ENCODE measurements at places on chromosomes 6 and 20.

GRCh38 chr6:78911218-78911940 lies 44.0 kb downstream of the IRAK1BP1 start:
- no peak for DNase-seq

- peak; percentile 8 for DNase-seq
These were observed 97.2 kb downstream of the SPTLC3 start for GRCh38 chr20:13105864-13106457.

GRCh38 chr6:145836170-145836569 lies 21.6 kb upstream of the FBXO30 start:
- no peak for DNase-seq

DNA sequence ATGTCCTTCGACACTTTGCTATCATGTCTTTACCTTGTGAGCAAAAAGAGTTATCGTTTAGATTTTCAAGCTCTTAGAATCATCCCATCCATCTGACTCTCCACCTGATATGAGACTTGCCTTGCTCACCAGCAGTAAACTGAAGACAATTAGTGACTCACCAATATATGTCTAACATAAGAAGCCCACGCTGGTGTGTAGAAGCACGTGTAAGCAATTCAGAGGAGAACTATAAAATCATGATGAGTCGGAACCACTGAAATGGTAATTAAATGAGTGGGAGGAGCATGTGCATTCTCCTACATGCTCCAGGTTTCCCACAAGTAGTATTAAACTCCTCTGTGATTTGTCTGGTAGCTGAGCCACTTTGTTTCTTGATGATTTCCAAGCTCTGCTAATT lies 181.6 kb upstream of the RNF217 start:
- DNase-seq, result peak; percentile 4

DNA sequence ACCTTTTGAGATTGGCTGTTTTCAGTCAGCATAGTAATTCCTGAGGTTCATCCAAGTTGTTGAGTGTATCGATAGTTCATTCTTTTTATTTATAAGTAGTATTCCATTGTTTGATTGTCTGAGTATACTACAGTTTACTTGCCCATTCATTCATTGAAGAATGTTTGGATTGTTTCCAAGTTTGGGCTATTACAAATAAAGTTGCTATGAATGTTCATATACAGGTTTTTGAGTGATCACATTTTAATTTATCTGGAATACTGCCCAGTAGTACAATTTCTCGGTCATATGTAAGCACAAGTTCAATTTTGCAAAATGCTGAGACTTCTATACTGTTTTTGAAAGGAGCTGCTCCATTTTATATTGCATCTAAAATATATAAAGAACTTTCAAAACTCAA lies 14.2 kb upstream of the EPHA7 start:
- no peak for DNase-seq

- DNase-seq, result no peak
These were observed 1.5 kb upstream of the GFOD1 start for GRCh38 chr6:13488896-13489237.

DNA sequence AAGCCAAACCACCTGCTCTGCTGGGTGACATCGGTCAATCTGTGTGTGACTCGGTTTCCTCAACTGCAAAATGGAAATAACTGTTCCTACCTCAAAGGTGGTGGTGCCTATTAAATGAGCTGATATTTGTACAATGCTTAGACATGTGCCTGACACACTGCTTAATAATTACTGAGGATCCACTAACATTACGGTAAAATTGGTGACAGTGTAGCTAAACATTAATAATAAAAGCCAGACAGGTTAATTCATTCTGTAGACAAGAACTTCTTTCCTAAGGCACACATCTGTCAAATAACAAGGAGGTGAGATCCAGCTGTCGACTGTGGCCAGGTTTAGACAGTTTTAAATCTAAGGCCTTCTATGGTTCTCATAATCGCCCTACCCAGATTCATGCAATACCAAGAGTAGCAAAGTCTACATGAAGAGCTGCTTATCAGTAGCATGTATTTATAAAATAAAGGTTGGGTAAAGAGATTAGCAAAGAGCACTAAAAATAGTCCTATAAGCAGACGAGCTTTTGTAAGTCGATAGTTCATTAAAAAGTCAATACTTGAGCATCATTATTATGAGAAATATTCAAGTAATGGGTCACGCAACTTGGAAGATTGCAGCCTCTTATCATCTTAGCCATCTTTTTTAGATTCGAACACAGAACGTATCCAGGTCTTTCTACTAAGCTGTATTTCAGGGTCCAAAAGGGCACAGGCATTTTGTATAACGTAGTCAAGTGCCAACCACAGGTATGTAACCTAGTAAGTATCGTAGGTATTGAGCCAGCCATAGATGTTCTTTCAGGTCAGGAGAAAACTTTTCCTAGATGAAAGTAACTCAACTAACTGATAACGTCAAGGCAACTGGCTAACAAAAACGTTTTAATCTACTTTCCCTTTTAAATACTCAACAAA lies 3.2 kb downstream of the CNKSR3 start:
- DNase-seq, result no peak

GRCh38 chr6:87907521-87907920 lies 140.1 kb upstream of the SPACA1 start:
- DNase-seq, result peak; percentile 84

DNA sequence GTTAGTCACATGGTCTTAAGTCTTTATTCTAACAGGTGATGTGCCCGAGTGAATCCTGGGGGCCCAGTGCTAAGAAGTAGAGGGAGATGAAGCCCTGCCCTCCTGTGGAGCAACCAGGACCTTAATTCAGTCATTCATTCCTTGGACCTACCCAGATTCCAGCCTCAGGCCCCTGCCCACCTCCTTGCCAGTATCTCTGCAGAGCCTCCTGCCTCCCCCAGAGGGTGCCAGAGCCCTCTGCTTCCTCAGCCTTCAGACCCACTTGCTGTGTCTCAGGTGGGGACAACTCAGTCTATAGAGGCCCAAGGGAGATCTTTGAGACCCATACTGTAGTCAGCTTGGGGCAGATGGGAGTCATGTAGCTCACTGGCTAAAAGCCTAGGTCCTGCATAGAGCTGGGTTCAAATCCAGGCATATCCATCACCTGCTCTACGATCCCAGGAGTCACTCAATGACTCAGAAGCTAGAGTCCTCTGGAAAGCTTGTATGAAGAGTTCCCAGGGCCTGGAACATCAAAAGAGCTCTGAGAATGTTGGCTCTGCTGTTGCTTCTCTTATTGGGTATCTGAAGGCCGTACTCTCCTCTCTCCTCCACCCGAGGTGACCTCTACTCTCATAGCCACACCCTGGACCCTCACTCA lies 3.9 kb upstream of the SIGLEC1 start:
- peak; percentile 26 for DNase-seq

DNA sequence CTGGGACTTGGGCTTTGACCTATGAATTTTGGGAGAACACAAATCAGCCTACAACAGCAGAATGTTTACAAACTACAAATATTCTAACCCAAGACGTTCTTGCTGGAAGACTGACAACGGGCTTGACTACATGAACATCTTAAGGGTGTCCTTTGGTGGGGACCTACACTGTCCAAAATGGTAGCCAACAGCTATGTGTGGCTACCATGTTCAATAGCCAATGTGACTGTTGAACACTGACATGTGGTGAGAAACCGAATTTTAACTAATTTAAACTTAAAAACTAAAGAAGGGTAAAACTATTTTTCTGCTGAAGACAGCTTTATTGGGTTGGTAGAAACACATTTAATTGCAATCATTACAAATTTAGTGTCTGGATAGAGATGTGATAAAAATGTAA lies 30.1 kb downstream of the LINC00237 start:
- no peak for DNase-seq

DNA sequence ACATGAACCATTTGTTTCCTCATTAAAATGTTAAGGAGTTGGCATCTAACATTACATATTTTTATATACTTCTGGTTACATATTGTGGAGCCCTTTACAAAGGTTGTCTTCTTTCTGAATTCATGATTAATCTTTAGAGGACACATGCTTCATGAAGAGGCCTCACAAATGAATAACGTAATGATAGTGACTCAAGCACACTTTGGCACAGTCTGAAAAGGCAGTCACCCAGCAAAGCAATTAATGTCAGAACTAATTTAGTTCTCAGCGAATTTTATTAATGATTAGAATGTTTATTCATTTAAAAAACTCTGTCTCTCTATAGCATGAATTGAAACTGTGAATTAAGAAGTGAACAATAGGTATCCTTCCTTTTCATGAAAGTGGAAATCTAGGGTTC lies 854.2 kb downstream of the PHF3 start:
- DNase-seq, result no peak

DNA sequence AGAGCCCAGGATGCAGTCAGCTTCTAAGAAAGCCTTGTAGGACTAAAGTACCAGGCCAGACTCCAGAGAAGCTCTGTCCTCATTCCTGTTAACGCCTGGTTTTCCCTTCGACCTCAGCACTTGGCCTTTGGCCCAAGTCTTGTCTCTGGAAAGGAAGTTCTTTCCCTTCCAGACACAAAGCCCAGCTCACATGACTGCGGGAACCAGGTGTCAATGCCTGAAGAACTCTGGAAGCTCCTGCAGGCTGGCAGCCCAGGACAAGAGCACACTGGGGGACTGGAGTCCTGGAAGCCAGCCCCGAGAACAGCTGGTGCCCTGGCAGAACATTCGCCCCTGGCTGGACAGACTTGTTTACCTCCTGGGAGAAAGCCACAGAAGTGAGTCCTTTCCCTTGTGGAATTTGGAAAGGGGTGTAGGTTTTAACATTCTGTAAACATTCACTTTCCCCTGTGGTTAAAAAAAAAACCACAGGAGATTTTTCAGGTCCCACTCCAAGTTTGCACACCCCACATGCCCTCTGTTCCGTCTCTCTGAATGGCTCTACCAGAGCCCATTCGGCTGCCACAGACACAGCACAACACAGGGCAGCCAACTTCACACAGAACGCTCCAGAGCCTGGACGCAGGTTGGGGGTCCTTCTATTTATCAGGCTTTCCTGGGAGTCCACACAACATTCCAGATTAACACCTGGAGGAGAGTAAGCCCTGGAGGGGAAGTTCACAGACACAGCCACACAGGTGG lies 18.1 kb downstream of the ACSS1 start:
- no peak for DNase-seq

GRCh38 chr6:24910961-24911725 lies 24.6 kb downstream of the RIPOR2 start:
- no peak for DNase-seq

DNA sequence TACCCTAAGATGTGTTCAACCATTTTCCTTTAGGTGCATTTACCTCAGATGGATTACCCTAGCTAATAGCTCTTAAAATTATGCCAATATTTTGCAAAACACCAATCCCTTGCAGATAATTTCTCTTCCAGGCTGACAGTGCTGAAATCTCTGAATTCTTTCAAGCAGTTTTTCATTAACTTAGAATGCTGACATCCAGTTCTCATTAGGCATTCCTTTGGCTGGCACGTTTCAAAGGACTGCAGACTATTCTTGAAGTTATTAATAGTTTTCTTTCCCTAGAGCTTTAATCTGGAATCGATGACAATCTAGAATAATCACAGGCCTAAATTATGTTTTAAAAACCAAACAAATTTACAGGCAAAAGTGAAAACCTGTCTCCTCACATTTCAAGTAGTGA lies 68.3 kb downstream of the SMLR1 start:
- DNase-seq, result no peak

GRCh38 chr6:125834348-125834747 lies 43.6 kb downstream of the NCOA7 start:
- DNase-seq, result no peak

GRCh38 chr6:56914798-56915658 lies 39.9 kb upstream of the BEND6 start:
- no peak for DNase-seq

DNA sequence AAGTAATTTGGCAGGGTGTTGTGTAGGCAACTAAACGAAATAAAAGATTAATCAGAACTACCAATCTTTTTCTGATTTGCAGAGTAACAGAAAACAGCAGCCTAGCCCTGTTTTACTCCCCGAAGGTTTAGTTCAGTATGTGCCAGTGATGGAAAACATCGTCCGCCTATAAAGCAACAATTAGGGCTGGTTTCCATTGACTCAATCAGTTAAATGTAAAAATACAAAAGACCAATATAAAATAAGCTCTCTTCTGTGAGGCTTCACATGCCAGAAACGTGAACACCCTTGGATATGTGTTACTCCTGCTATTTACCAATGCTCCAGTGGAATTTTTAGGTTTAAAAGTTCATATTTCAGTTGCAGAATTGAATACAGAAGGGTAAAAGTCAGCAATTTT lies 210.5 kb upstream of the RSPO3 start:
- DNase-seq, result no peak

DNA sequence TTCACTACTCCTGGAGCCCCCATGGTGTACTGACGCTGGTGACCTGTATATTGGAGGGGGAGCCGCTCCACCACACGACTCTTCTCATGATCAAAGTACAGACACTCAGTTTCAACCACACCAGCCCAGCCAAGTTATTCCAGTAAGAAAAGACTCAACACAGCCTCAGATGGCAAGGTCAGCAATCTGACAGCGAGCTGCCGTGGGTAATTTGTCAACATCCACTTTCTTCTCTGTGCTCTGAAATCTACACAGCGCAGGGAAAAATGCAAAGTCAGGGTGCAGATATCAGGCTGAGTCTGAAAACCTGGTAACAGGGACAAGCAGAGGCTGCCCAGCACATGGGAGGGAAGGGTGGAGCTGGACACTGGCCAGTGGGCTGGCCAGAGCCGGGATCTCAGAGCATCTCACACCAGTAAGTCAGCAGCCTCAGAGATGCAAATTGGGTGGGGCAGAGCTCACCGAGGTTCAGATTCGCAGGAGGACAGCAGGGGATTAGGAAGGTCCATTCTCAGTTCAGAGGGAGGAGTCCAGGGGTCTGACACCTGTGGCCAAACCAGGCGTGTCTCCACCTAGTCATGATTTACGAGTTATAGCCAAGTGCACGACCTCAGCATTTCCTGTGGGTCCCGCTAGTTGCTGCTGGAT lies 44.5 kb upstream of the RPS6KA2 start:
- DNase-seq, result no peak

Data from fibroblast of skin of left quadriceps (primary cell).